Neuronal stem cell (in vitro differentiated cells): ENCODE measurements at places on chromosomes 7 and 10.

GRCh38 chr10:5619362-5620211, 46.8 kb downstream of the ASB13 start:
- no peaks in the 10 kb centered on the region for H3K27me3 ChIP-seq
- H3K36me3 ChIP-seq = no peaks in the 10 kb centered on the region
- no peak overlapping the region for H3K27ac ChIP-seq
- peaks cover 8% of the 10 kb centered on the region for H3K4me1 ChIP-seq
- no peak for DNase-seq

- H3K27me3 ChIP-seq = peaks cover 4% of the 10 kb centered on the region
- no peak for DNase-seq
- H3K36me3 ChIP-seq = no peaks in the 10 kb centered on the region
- no peak overlapping the region for H3K27ac ChIP-seq
Measured at GRCh38 chr10:3754727-3755439, 30.1 kb downstream of the KLF6 start.

GRCh38 chr10:101939729-101940128, 96.1 kb upstream of the KCNIP2 start:
- H3K4me3 ChIP-seq = no peak overlapping the region
- H3K36me3 ChIP-seq = no peaks in the 10 kb centered on the region
- no peak for DNase-seq
- H3K27ac ChIP-seq = no peak overlapping the region
- H3K27me3 ChIP-seq = no peaks in the 10 kb centered on the region

DNA sequence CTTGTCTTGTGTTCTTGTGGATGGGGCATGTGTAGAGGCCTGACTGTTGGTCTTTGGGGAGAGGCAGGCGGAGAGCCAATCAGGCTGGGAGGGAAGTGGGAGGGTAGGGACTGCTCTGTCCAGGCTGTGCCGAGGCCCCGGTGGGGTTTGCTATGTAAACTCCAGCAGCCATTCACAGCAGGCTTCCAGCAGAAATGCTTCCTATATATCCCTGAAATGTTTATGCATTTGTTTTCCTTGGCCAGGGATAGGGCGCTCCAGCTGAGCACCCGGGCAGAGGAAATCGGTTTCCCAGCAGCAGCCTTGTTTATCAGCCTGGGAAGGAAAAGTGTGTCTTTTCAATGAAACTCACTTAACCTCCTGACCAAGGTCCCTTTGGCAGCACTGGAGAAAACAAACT, 18.3 kb upstream of the AQP1 start:
- H3K4me1 ChIP-seq = no peaks in the 10 kb centered on the region
- H3K36me3 ChIP-seq = no peaks in the 10 kb centered on the region
- H3K4me3 ChIP-seq = no peak overlapping the region
- H3K27ac ChIP-seq = no peak overlapping the region

GRCh38 chr7:18727115-18727870, 231.7 kb downstream of the HDAC9 start:
- H3K4me1 ChIP-seq = no peaks in the 10 kb centered on the region
- no peak overlapping the region for H3K27ac ChIP-seq
- DNase-seq = no peak
- no peaks in the 10 kb centered on the region for H3K36me3 ChIP-seq

- no peaks in the 10 kb centered on the region for H3K4me1 ChIP-seq
- H3K27me3 ChIP-seq = no peaks in the 10 kb centered on the region
- H3K36me3 ChIP-seq = no peaks in the 10 kb centered on the region
- no peak for DNase-seq
- no peak overlapping the region for H3K27ac ChIP-seq
- no peak overlapping the region for H3K4me3 ChIP-seq
Measured at GRCh38 chr10:67836488-67836887, 1.5 kb downstream of the DNAJC12 start.

DNA sequence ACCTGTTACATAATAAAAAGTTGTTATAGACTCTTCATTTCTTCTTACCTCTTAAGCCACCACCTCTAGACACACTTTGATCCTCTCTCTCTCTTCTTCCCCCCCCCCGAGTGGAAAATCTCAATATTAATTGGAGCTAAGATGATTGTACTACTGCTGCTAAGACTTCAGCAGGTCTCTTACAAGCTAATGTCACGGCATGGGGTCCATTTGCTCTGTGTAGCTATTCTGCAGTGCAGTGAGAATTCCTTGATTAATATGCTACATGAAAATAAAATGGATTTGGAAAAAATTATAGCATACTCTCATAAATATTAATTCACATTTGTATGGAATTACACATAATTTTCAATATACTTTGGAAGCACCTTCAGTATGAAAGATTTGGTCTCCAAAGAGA, 297.2 kb downstream of the AUTS2 start:
- no peak overlapping the region for H3K4me3 ChIP-seq
- H3K4me1 ChIP-seq = peaks cover 2% of the 10 kb centered on the region
- H3K27me3 ChIP-seq = no peaks in the 10 kb centered on the region
- no peak for DNase-seq

DNA sequence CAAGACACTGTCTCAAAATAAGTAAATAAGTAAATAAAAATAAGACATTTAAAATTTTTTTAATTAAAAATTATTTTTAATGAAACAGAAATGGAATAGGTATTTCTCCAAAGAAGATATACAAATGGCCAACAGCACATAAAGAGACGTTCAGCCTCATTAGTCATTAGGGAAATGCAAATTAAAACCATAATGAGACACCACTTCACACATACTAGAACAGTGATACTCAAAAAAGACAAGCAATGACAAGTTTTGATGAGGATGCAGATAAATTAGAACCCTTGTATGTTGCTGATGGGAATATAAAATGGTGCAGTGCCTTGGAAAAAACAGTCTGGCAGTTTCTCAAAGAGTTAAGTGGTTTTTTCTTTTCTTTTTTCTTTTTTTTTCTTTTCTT, 26.5 kb upstream of the C10orf67 start:
- H3K27ac ChIP-seq = no peak overlapping the region
- no peak for DNase-seq
- H3K4me1 ChIP-seq = no peaks in the 10 kb centered on the region
